Suppressor macrophage (primary cell): ENCODE measurements at places on chromosomes 1 and 21.

GRCh38 chr1:215181518-215181917 is 99.0 kb downstream of the KCNK2 start:
- DNase-seq: no peak

GRCh38 chr1:11653101-11653860 is 948 bp downstream of the FBXO2 start:
- DNase-seq: no peak

- no peak for DNase-seq
Observed at GRCh38 chr1:59179673-59180072, 117.2 kb upstream of the FGGY start.

GRCh38 chr1:40980453-40981121 is 1.1 kb downstream of the CTPS1 start:
- peak; percentile 40 for DNase-seq

DNA sequence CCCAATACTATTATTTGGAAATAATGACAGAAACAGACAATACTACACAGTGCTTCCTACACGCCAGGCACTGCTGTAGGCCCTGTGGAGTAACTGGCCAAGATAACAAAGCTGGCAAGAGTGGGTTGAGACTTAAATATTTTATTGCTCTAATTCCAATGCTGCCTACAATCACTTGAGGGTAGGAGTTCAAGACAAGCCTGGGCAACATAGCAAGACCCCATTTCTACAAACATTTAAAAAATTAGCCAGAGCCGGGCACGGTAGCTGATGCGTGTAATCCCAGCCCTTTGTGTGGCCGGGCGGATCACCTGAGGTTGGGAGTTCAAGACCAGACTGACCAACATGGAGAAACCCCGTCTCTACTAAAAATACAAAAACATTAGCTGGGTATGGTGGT is 9.3 kb upstream of the PABPC4 start:
- no peak for DNase-seq

DNA sequence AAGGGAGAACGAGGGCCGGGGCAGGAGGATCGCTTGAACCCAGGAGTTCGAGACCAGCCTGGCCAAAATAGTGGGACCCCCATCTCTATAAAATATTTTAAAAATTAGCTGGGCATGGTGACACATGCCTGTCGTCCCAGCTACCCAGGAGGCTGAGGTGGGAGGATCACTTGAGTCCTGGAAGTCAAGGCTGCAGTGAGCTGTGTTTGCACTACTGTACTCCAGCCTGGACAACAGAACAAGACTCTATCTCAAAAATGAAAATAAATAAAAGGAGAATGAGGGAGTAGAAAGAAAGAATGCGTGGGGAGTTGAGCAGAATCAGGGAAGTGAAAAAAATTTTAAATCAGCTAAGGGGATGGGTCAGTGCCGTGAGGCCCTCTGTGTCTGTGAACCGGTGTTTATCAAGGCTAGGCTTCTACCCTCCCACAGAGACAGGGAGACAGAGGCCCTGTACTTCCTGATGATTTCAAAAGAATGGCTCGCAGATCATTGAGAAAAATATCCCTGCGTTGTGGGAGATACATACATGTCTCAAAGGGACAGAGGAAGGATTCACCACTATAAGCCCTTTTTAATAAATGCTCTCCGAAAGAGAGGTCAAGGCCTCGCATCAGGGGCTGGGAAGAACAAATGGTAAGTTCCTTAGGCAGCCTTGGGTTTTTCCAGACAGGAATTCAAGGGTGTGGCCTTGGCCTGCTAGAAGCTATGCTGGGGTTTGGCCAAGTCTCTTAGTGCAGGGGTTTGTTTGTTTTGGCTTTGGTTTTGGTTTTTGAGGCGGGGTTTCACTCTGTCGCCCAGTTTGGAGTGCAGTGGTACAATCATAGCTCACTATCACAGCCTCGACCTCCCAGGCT is 20.7 kb downstream of the IL10RB start:
- DNase-seq: peak; percentile 15

GRCh38 chr1:111202707-111203623 is 2.5 kb upstream of the DENND2D start:
- DNase-seq: peak; percentile 55

- DNase-seq: no peak
Observed at GRCh38 chr1:8674912-8675311, 142.5 kb downstream of the RERE start.

DNA sequence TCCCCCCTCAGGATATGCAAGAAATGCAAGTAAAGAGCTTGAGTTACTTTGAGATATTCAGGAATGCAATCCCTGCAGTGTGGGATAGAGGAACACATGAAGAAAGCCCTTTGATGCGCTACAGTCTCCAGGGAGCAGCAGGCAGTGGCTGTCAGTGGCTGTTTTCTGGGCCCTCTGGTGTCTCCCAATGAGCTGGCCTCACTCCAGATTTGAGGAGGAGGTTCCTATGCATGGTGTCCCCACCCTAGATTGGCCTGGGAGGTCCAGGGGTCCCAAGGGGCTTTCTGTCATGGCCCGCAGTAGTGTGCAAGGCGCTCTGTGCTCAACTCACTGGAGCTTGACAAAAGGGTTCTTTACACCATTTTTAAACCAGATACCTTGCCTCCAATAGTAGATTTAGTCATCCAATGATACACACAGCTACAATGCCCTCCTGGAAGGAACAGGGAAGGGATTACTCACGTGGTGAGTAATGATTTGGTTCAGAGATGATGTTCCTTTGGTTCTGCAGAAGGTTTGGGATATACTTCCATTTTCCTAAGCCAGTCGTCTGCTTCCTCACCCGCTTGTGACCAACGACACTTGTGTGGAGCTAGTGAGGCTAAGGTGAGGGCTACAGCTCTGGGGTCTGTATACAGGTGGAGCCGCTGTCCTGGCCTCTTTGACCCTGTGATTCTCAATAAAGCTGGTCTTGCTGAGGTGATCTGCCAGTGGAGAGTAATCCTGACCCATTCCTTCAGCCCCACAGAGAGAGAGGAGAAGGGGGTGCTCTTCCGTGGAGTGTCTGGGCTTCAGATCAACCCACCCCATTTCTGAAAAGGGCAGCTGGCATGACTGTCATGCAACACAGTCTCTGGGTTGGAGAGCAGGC is 6.6 kb downstream of the BATF3 start:
- no peak for DNase-seq
